ENCODE measurements at places on chromosomes 3 and 15. TPM values are rescaled to one million over a fixed set of nuclear protein-coding genes. Genes with fewer than 3 reads are reported as not detected.

Gene PDZRN3
- 96.4 TPM for total RNA-seq

Gene PIGZ
- 9.1 TPM for total RNA-seq

Gene SLC51B
- not detected for total RNA-seq

Gene ERC2
- 87.3 TPM for total RNA-seq

Gene KNG1
- not detected for total RNA-seq

Gene FBXO40
- total RNA-seq = not detected

Gene MNS1
- total RNA-seq = 2.8 TPM

Gene SH2D7
- not detected for total RNA-seq

Gene SHC4
- total RNA-seq = 7.2 TPM

Gene SPTSSB
- 4.1 TPM for total RNA-seq

Gene GPR15
- total RNA-seq = not detected

Gene GABRR3
- not detected for total RNA-seq

Gene TCTA
- total RNA-seq = 14.7 TPM

Gene ISG20
- total RNA-seq = 0.31 TPM

Gene PLA1A
- 0.31 TPM for total RNA-seq

Gene ZNF662
- 35.7 TPM for total RNA-seq

Gene PCOLCE2
- total RNA-seq = 4.4 TPM

Gene DGKG
- total RNA-seq = 10.6 TPM

Gene TPRG1
- total RNA-seq = 2.5 TPM

Gene SNURF
- 95.5 TPM for total RNA-seq

Gene C3orf22
- not detected for total RNA-seq

Gene CNTN3
- total RNA-seq = 37.9 TPM

Gene SCN10A
- total RNA-seq = not detected

Gene FGF12
- 180 TPM for total RNA-seq

Gene RBM5
- 503 TPM for total RNA-seq

Gene AQP9
- total RNA-seq = not detected

Gene UBA7
- total RNA-seq = 6.6 TPM

Measured in parietal lobe (tissue), 2 donors.